ENCODE measurements at places on chromosomes 12 and 14. TPM values are rescaled to one million over a fixed set of nuclear protein-coding genes. Genes with fewer than 3 reads are reported as not detected.

FOXG1 gene
- 0.24 TPM for total RNA-seq

TAS2R43 gene
- total RNA-seq: 1.4 TPM

CNTN1 gene
- 88.6 TPM for total RNA-seq

IGFBP6 gene
- 112 TPM for total RNA-seq

OTUB2 gene
- total RNA-seq: 1.9 TPM

TAPBPL gene
- 3.6 TPM for total RNA-seq

CEP128 gene
- total RNA-seq: 8.9 TPM

HEATR5A gene
- 55.6 TPM for total RNA-seq

Data from umbilical cord (tissue), 2 donors.